ENCODE measurements at places on chromosomes 6 and 20.
A peak's percentile ranks its signal among the peaks of the same experiment; 100 is the strongest.

GRCh38 chr20:53678990-53679596 lies 85.5 kb upstream of the ZNF217 start:
- DNase-seq: no peak

DNA sequence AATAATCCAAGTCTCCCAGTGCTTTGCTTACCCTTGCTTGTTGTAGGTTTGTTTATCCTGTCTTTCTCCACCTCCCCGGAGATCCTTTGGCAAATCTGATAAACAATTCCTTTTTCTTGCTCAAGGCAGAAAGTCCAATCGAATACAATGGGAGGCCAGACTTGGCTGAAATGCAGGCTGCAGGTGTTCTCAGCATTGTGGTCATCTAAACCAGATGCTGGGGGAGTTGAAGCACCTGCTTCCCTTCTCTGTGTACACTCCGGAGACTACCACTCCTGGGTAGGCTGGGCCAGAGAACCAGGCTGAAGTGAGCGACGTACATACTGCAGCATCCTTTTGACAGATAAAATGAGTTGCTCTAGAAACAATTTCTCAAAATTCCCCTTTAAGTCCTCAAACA lies 82.6 kb upstream of the PREP start:
- no peak for DNase-seq

- DNase-seq: no peak
These were observed 76.6 kb upstream of the RBM24 start for GRCh38 chr6:17204533-17204932.

DNA sequence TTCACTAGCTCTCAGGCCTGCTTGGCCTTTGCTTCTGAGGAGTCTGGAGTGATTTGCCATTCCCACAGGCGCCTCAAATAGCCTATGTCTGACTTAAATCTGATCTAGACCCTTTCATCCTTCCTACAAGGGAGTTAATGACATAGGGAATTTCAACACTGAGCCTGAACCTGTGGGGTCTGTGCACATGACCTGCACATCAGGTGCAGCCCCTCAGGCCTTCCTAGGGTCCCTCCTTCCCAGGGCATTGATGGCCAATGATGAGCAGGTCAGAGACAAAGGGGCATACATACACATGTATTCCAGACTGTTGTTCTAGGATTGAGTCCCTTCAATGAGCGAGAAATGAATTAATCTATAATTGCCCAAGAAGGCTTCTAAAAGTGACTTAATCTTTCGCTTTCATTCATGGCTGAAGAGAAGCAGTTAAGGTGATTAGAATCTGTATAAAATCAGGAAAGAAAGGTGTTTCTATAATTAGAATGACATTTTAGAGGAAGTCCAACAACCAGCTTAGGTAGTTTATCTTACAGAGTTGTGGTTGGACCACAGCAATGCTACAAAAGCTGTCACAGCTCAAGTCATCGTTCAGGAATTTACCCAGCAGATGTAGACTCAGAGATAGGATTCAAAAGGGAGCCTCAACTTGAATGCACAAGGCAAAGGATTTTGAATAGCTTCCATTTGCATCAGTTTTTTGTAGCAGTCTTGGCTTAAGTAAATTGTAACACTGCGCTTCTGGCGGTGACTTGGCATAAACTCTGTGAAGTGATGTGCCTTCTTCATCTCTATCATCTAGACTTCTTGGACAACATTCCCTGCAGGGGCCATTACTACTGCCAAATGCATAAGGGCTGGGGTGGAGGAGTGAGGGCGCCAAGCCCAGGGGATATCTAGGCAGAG lies 27.0 kb upstream of the TBC1D7 start:
- peak; percentile 93 for DNase-seq

DNA sequence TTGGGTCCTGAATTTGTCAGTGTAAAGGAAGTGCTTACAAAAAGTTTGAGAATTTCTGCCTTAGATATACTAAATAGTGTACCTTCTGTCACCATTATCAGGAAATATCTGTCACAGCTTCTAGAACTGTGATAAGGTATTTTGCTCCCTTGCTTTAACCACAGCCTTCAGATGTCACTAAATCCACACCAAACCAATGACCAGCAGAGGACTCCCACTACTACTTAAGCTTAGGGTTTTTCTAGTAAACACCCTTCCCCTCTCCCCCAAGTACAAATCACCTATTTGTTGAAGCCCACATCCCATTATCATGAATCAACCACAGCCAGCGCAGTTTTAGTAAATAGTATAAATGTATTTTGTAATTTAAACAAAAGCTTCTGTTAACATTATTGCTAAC lies 8.6 kb upstream of the JPH2 start:
- DNase-seq: no peak

Measured in epithelial cell of esophagus (primary cell).